Motor neuron (in vitro differentiated cells): ENCODE measurements at places on chromosomes 2 and 18. TPM values are rescaled to one million over a fixed set of nuclear protein-coding genes. Genes with fewer than 3 reads are reported as not detected.
A peak's percentile ranks its signal among the peaks of the same experiment; 100 is the strongest.

Gene REG1B
- not detected in 2 replicates for total RNA-seq

DNA sequence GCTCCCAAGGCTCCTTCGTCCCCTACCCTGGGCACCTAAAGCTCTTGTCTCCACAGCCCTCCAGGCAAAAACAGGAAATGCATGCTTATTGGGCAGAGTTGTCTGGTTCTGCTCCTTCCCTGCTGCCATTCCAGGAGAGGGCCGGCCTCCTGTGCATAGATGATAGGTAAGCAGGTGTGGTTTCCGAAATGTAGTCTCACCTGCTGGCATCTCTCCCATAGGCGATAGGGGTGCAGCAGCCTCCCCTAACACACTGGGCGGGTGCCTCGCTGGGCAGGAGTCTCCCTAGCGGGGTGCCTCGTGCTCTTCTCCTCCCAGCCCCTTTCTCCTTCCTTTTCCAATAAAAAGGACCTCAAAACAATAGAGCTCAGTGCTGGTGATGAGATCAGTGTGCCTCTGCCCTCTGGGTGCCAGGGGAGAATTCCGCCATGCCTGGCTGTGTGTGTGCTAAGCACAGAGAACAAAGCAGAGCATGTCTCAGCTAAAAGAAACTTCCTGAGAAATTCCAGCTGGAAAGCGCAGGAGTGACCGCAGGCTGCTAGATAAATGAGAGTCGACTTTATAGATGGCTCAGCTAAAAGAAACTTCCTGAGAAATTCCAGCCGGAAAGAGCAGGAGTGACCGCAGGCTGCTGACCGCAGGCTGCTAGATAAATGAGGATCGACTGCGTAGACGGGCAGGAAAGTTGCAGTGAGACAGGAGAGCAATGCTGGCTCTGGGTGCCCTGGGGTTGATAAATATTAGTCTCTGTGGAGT is 11.3 kb upstream of the PXDN start:
- ATAC-seq: no peak

GRCh38 chr2:6523476-6523875 is 342.2 kb downstream of the CMPK2 start:
- no peak for ATAC-seq

- ATAC-seq: no peak
These were observed 1321.2 kb downstream of the DPP10 start for GRCh38 chr2:115763601-115764000.

GRCh38 chr18:13266218-13267100 is 47.9 kb downstream of the LDLRAD4 start:
- ATAC-seq: peak; percentile 69

Gene MROH2A
- not detected in 2 replicates for total RNA-seq

Gene SGO2
- total RNA-seq: 2.3 and 2.8 TPM in 2 replicates

Gene CDKL4
- total RNA-seq: 1.3 and 1.9 TPM in 2 replicates

DNA sequence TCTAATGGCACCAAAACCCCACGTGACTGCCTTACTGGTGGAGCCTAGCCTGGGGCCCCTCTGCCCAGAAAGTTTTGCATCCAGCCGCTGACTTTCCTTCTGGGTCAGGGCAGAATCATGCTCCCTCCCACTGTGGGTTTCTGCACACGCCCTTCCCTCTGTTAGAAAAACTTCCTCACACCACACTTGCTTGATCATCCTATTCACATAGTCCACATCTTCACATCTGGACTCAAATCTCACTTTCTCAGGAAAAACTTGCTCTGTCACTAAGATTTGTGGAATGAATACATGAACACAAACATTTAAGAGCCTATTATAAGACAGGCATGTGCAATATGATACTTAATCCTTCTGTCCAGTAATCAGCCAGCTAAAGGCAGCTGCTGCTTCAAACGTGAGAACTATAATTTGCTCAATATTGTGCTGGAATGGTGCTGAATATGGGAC is 274.7 kb downstream of the RND3 start:
- no peak for ATAC-seq

Gene LRP1B
- total RNA-seq: 29.9 and 31.2 TPM in 2 replicates

Gene TFPI
- 5.1 and 19.0 TPM in 2 replicates for total RNA-seq

DNA sequence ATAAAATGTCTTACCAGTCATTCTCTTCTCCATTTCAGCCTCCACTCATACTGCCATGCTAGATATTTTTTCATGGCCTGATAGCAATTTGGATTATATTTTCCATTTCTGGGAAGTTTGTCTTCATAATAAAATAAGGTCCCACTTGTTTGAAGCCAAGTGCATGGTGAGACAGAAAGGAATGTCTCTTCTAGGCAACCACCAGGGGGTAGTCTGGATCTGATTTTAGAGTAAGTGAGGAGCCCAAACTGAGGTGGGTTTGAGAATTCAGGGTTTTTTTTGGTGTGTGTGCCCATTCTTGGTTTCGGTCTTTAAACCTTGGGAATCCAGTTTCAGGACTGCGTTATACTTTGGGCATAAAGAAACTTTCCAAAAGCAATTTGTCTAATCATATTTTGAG is 315.5 kb downstream of the RPRM start:
- ATAC-seq: no peak

Gene CEP76
- 8.3 and 9.0 TPM in 2 replicates for total RNA-seq

Gene ARHGEF4
- total RNA-seq: 22.5 and 25.4 TPM in 2 replicates

Gene UGT1A4
- total RNA-seq: 0.10 TPM in 1 of 2 replicates, not detected in the other

Gene INHA
- 1.2 and 1.5 TPM in 2 replicates for total RNA-seq

GRCh38 chr2:197293252-197294007 is 17.1 kb downstream of the ANKRD44 start:
- no peak for ATAC-seq

DNA sequence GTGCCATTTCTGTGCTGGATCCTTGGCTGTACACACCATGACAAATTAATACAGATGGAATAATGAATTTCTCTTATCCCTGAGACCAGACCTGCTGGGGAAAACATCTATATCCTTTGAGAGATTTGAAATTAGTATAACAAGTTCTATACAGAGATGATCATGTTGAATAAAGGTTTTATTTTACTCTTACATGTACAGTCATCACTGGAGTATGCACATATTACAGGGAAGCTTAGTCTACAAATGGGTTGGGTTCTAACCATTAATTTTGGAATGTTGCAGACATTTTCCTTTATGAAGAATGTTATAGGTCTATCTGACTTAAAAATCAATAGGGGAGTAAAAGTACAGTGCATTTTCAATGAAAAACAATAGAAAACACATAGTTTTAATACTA is 29.9 kb upstream of the MMADHC start:
- ATAC-seq: no peak

Gene LYG2
- not detected in 2 replicates for total RNA-seq

DNA sequence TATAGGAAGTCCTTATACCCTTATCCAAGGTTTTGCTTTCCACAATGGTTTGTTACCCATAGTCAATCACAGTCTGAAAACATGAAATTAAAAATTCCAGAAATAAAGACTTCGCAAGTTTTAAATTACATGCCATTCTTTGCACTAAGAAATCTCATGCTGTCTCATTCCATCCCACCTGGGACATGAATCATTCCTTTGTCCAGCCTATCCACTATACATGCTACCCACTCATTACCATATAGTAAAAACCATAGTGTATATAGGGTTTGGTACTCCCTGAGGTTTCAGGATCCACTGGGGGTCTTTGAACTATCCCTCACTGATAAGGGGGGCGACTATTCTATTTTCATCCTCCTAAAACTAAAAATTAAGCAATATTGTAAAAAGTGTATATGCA is 17.0 kb downstream of the SP3 start:
- no peak for ATAC-seq

GRCh38 chr18:61973273-61974115 is 80.7 kb upstream of the RNF152 start:
- no peak for ATAC-seq

DNA sequence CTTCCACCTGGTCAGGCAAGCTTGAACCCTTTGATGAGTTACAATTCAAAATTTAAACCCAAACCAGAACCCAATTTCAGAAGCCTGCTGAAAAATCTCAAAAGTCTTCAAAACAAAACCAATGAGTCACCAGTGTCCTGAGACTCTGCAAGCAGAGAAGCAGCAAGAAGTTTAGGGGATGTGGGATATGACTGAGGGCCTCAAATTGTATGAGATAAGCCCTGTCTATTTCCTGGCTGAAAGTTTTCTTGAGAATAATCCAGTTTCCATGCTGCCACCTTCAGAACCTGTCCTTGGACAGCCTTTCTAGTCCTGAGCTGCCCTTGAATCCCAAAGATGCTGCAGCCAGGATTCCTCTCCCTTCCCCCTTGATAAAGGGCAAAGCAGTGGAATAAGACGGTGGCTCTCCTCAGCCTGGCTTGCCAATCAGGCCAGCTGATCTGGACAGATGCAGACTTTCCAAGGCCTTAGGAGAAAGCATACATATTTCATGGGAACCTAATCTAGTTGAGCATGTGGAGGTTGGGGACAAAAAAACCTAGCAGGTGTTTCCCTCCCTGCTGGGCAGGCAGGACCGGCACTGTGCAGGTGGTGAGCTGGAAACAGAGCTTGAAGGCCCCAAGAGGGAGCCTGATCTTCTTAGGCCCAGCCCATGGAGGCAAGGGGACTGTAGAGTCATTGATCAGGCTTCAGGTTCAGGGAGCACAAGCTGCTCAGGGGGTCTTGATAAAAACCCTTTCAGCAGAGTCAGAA is 278.0 kb upstream of the MGAT5 start:
- no peak for ATAC-seq

GRCh38 chr18:42045346-42045745 is 90.3 kb downstream of the PIK3C3 start:
- no peak for ATAC-seq

GRCh38 chr2:157891643-157892041 is 15.5 kb upstream of the ACVR1 start:
- ATAC-seq: no peak

Gene STAT1
- total RNA-seq: 57.2 and 67.8 TPM in 2 replicates

DNA sequence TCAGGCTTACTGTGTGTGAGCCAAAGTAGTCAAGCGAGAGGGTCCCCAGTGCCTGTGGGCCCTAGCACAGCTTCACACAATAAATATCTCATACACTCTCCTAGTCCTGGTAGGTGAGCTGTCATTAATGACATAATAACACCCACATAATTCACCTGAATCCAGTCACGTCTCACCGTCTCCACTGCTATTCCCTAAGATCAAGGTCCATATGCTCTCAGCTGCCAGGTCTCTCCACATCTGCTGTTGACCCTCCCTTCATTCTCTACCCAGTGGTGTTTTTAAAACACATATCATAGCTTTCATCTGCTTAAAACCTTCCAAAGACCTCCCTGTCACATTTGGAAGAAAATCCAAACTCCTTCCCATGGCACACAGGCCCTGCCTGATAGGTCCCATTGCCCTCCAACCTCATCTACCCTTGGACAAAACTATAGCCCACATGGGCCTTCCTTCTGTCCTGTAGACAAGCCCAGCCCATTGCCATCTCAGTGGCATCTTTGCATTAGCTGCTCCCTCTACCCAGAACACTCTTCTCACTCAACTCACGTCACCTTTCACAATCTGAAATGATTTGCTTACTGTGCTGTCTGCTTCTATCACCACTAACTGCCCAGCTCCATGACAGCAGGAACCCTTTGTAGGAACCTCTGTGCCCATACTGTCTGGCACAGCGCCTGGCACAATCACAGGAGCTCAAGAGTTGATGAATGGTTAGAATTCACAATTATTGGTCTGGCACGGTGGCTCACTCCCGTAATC is 7.5 kb downstream of the KCNG3 start:
- no peak for ATAC-seq

DNA sequence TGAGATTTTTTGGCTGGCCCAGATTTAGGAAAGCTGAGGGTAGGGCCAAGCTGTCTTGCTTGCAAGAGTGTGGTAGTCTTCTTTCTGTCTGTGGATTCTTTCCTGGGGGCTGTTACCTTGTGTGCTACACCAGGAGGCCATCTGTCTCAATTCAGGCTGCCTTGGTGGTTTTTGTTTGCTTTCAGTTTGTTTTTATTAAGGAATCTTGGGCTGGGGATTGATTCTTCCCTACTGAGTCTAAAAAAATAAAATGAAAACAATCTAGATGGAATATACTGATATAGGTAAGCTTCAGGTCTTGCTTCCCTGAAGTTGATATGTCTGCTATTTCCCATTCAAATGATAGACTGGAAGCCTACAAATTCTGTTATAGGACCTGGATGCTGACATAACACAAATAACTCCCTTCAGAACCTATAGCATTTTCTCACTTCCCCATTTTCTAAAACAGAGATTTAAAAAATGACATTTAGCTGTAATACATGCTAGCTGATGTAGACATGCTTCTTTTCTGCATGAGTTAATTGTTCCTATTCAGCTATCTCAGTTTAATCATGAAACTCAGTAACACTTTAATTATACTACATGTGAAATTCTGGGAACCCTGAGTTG is 5.3 kb downstream of the LHCGR start:
- no peak for ATAC-seq

DNA sequence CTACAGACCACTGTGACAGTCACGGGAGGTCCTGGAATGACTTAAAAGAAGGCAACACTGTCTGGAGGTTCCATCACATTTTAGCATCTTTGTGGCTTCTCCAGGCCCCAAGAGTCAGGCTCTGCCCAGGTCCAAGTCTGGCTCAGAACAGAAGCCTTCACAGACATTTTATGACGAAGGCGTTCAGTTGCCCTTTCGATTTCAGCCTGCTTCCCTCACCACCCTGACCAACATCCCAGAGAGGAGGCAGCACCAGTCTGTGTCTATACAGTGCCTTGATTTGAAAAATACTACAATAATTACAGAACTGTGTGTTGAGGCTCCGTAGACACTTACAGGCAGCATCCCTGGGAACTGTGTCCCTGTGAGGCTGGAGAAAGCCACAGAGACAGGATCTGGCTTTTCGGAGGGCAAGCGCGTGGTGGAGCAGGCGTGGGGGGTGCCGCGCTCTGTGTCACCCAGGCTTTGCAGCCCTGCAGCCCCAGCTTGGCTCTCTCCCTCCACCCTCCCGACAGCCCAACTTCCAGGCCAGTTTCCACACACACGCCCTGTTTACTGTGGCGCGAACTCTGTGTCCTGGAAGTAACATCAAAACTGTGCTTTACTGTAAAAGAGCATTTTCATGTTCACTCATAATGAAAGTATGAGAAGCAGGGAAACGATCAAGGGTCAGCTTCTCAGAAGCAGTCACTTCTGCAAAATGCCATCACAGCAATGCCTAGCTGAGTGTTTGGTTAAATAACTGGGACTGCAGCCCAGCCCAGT is 153.5 kb upstream of the ALKAL2 start:
- ATAC-seq: no peak

GRCh38 chr2:173667415-173667814 is 297.8 kb downstream of the SP3 start:
- peak; percentile 49 for ATAC-seq

Gene GALR1
- total RNA-seq: 0.22 and 0.81 TPM in 2 replicates

DNA sequence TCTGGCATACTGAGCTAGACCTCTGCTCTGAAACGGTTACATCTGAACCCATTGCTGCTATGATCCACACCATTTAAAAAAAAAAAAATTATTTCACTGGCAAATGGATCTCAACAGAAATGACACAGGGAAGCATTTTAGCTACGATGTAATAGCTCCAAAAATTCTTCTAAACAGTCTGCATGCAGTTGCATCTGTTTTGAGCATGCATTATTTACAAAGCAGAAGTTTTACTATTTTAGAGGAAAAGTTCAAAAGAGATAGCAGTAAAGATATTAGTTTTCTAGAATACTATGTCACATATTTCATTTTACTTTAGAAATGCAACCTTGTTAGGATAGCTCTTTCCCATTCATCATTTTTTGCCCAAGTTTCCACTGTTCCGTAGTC is 265.7 kb downstream of the MEIS1 start:
- ATAC-seq: no peak

Gene KCNE4
- total RNA-seq: 0.49 and 0.56 TPM in 2 replicates
